Stimulated activated CD8-positive, alpha-beta memory T cell treated with anti-CD3 and anti-CD28 coated beads, Interleukin-4, amount 100 ng/mL, for 4 hours (primary cell): ENCODE measurements at places on chromosomes 7 and 10.

GRCh38 chr10:58140691-58141347 is 126.9 kb downstream of the IPMK start:
- no peak for DNase-seq

DNA sequence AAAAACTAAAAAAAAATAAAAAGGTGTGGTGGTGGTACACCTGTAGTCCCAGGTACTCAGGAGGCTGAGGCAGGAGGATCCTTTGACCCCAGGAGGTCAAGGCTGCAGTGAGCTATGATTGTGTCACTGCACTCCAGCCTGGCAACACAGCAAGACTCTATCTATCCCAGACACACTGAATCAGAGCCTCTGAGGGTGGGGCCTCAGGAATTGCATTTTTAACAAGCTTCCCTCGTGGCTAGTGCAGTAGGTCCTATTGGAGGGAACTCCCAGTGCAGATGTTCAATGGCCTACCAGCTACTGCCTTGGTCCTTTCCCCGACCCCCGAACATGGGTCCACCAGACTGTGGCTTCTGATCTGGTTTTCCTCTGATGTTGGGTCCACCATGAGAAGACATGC is 14.9 kb downstream of the STRA8 start:
- DNase-seq = no peak

DNA sequence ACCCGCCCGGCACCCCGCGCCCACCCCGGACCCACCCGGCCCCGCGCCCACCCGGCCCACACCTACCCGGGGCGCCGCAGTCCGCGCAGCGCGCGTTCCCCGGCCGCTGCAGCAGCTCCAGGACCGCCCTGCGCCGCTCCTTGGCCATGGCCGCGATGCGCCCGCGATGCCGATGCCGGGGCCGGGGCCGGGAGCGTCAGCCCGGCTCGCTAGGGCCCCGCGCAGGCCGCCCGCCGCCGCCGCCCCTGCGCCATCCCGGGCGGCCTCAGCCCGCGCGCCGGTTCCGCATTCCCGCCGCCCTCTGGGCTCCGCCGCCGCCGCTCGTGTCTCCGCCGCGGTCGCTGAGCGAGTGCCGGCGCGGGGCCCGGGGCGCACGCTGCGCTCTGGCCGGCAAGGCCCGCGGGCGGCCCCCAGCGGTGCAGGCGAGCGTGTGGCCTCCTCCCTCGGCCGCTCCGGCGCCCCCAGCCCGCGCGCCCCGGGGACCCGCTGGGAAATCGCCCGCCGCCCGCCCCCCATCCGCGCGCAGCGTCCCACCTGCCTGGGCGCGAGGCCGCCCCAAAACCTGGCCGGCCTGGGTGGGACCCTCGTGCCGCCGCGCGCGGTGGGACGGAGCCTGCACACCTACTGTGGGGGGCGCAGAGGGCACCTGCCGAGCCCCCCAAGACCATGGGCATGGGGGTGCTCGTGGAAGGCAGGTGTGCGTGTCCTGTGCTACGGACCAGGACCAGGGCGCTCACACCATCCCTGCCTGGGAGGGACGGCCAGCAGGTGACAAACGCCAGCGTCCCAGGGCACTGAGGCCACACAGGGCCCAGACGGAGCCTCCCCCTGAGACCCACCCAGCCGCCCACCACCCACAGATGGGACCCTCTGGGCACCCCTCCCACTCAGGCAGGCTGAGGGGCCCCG is at the start of gene ADAP1:
Gene ADAP1, minus strand, starts transcription at position 351 of the 909 bp plus-strand sequence. Its CDS starts 203 bp downstream, at position 148.
- DNase-seq = no peak

DNA sequence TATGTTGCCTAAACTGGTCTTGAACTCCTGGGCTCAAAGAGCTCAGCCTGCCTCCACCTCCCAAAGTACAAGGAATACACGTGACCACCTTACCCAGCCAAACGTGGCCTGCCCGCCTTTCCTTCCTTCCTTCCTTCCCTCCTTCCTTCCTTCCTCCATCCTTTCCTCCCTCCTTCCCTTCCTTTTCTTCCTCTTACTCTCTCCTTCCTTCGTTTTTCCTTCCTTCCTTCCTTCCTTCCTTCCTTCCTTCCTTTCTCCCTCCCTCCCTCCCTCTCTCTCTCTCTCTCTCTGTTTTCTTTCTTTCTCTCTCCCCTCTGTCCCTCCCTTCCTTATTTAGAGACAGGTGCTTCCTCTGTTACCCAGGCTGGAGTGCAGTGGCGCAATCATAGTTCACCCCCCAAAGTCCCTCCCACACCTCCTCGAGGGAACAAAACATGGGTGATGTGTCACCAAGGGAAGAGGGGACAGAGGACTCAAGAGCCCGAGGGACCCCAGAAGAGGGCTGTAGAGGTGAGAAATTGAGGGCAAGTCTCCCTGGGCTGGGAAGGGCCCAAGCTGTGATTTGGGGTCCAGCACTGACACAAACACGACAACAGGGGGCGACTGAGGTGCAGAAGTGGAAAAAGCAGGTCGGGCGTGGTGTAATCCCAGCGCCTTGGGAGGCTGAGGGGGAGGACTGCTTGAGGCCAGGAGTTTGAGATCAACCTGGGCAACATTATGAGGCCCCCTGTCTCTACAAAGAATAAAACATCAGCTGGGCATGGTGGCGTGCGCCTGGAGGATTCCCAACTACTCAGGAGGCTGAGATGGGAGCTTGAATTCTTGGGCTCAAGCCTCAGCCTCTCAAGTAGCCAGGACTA is 28.1 kb downstream of the EPHB4 start:
- DNase-seq = no peak

- DNase-seq = no peak
These were observed 225.9 kb downstream of the HDAC9 start for GRCh38 chr7:18721429-18721828.

GRCh38 chr7:148633761-148634160 is 43.2 kb downstream of the C7orf33 start:
- no peak for DNase-seq

DNA sequence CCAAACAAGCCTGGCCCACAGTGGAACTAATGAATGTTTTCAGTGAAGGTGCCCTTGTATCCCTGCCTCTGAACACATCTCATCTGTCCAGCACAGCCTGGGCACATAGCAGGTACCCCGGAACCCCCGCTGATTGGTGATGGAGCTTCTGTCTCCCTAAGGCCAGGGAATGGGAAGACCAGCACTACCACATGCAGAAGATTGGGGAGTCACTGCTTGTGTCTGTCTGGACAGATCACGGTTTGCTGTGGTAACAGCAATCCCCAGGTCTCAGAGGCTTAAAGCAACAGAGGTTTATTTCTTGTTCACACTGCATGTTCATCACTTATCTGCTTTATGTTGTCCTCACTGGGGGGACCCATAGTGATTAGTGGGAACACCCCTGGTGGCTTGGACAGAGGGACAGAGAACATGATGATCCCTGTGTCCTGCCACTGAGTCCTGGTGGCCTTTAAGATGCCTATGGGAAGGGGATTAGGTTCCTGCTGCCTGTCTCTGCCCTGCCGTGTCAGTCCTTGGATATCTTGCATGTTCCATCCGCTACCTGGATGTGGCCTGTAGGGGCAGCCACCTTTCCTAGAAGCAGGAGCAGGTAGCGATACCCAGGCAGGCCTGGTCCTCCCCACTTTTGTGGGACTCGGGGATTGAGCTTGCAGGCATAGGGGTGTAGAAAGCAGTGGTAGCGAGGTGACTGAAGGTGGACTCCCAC is 3.6 kb downstream of the TSPAN14 start:
- no peak for DNase-seq

DNA sequence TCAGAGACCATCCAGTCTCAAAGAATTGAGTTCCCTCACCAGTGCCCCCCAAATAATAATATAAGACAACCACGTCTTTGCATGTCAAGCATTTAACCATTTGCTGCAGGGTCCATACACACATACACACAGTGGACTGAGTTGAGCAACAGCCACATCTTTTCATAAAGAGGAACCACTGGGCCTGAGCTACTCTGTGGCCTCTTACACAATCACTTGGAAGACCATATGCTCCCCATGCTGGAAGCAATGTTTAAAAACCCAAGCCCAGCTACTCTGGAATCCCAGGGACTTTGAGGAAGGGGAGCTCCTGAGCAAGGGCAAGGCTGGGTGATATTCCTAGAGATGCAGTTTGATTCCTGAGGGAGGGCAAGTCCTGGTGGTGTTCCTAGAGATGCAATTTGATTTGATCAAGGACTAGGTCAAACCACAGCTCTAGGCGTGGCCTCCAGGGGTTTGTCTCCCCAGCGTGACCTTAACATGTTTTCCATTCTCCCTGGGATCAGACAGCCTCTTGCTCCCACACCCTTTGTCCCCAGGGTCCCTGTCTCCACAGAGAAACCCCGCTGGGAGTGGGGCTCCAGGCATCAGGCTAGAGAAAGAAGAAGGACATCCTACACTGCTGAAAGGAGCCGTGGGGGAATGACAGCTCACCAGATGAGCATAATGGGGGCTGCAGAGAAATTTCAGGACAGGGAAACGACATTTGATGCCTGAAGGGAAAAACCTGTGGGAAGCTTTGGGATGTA is 376.2 kb upstream of the MGMT start:
- DNase-seq = no peak

- DNase-seq = no peak
These were observed 423.0 kb downstream of the NEBL start for GRCh38 chr10:20474064-20474463.
